ENCODE measurements at places on chromosomes 2 and 18.
A peak's percentile ranks its signal among the peaks of the same experiment; 100 is the strongest.

DNA sequence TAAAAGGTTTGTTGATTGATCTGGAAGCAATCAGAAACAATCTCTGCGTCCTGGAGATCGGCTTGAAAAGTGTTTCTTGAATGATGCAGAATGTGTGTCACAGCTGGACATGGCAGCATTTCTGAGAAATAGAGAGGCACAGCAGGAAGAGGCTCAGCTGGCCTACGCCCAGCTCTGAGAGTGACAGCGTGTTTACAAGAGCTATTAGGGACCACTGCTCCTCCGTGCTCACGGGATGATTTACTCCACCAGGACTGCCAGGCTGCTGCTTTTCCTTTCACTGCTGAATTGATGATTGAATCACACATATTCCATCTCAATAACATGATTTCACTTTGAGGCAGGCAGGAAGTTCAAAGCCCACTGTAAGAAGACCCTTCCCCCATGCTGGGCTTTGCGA lies 62.8 kb downstream of the GALNT14 start:
- DNase-seq: no peak

- no peak for DNase-seq
Measured at GRCh38 chr18:54787121-54787520, 41.2 kb upstream of the RAB27B start.

GRCh38 chr2:65566617-65567016 lies 134.2 kb upstream of the SPRED2 start:
- DNase-seq: no peak

DNA sequence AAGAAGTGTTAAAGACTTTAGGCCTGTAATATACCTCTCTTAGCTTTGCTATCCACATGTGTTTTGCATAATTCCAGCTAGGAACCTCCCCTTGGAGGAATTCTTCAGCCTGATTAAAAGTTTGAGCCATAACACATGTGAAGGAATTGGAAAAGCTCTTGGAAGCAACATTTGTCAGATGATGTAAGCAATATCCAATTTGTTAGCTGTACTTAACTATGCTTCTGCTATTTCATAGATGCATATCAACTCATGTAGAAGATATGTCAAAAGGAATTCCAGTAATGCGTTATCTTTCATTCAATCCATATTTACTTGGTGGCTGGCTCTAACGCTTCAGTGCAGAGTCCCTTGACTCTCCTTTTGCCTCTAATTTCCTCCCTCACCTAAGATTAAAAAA lies 46.2 kb downstream of the PKP4 start:
- DNase-seq: no peak

DNA sequence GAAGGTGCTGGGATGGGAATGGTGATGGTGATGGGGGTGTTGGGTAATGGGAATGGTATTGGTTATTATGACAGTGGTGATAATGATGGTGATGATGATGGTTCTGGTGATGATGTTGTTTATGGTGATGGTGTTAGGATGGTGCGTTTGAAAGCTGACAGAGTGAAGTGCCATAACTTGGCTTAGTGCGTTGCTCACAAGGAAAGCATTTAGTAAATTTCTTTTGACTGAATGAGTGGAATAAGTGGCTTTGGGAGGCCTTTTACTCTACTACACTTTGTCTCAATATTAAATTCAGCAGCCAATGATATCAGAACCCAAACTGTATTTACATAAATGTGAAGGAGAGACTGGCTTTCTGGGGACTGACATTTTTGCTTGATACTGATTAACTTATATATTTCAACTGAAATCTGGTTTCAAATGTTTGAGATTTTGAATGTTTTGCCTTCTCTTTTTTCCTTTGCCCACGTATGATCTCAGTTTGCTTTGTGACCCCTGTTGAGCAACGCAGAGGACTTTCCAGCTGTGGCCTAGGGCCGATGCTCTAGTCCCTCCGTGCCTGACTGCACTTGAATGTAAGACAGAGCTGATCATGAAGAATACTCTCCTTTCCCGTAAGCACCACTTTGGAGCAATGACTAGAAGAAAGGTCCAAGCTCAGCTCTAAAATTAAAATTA lies 128.5 kb upstream of the SH3BP4 start:
- DNase-seq: no peak

- DNase-seq: no peak
Measured at GRCh38 chr2:25567406-25567805, 106.0 kb downstream of the DTNB start.

DNA sequence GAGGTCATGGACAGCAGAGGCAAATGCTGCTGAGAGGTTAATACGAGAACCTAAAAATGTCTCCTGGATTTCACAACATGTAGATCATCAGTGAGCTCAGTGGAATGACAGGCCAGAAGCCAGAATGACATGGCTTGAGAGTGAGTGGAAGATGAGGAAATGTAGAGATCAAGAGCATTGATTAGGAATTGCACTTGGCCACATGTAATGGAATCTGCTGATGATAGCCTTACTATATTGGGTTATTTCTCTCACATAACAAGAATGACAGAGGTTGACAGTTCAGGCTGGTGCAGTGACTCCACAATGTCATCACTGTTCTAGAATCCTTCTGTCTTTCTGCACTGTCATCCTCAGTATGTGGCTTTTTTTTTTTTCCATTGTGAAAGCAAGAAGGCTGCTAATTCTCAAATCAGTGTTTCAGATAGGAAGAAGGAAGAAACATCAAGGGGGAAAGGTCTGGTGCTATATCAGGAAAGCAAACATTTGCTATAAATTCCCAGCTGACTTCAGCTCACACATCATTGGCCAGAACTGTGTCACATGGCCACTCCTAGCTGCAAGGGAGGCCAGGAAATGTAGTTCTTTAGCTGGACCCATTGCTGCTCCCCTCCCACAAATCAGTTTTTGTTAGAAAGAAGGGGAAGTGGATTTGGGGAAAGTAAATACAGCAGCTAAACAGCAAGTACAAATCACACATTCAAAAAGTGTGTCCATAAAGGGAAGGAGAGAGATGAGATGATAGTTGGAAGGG lies 127.2 kb downstream of the FAM161A start:
- DNase-seq: no peak

DNA sequence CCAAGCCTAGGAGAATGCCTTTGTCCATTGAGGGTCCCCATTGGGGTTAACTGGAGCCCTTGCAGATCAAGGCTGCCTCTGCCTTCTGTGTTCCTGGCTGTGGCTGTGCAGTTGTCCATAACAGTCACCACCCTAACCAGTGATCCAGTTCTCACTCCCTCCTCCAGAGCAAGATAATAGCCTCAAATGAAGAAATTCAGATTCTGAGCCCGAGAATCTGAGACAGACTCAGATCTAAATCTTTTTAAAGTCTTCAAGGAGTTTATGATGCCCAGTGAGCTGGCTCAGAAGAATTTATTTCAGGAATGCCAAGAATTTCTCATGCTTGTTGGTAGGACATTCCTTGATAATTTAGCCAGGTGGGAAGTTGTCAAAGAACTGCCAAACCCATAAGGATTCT lies 44.3 kb upstream of the RAB6C start:
- DNase-seq: no peak

GRCh38 chr2:31333527-31334183 lies 80.9 kb downstream of the XDH start:
- peak; percentile 61 for DNase-seq

GRCh38 chr18:49510393-49511115 lies 23.5 kb upstream of the C18orf32 start:
- DNase-seq: peak; percentile 70

GRCh38 chr2:234768608-234769196 lies 183.1 kb upstream of the SH3BP4 start:
- no peak for DNase-seq

- no peak for DNase-seq
Measured at GRCh38 chr2:241984271-241984655, 114.7 kb downstream of the RTP5 start.

- no peak for DNase-seq
Measured at GRCh38 chr18:63928331-63928730, 20.6 kb downstream of the SERPINB10 start.

DNA sequence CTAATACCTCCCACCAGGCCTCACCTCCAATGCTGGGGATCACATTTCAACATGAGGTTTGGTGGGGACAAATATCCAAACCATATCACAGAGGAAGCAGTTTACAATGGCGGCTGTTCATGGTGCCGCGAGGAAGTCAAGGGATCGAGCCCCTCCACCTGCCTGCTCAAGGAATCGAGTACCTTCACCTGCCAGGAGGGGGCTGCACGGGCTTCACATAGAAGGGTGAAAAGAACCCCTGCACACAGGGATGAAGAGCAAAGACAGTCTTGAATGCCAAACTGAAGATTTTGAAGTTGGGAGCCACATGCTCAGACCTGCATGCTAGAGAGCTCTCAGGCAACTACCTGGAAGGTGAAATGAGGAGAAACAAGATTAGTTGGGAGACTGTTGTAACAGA lies 110.3 kb downstream of the KCNF1 start:
- no peak for DNase-seq

DNA sequence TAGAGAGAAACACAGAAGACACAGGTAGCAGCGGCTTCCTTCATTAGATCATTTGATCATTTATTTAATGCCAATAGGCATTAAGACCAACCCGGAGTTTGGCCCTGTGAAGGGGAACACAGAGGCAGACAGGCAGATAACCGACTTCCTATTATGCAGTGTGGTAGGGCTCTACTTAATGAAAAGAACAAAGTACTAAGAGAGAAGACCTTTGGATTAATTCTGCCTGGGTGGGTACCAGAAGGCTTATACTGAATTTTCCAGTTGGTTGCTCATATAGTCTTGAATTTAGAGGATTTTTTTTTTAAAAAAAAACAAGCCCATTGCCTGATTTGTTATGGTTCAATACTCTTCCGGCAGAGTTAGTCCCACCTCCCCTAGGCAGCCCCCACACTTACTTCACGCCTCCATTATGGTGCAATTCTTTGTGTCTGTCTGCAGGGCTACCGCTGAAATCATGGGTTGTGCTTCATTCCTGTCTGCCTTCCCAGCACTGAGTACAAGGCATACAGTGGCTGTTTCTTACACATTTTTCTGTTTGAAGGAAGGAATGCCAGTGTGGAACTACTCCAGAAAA lies 244.3 kb upstream of the APCDD1 start:
- DNase-seq: no peak

- no peak for DNase-seq
Measured at GRCh38 chr18:8299054-8299980, 309.9 kb upstream of the RAB12 start.

- DNase-seq: no peak
Measured at GRCh38 chr2:224190234-224190935, 151.3 kb upstream of the SERPINE2 start.

DNA sequence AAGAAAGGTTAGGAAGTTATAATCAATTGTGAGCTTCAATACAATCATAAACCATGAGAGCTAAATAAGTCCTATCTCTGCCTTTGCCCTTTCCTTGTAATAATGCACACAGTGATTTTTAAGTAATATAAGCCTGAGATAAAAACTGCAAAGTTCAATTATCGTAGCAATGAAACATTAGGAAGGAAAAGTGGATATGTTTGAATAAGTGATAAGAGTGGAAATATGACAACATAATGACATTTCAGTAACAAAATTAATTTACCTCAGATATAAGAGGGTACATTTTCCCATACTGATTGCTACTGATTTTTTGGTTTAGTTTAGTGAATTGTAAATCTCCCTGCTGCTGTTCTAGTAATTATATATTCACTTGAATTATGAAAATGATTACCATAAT lies 164.2 kb upstream of the FANCL start:
- no peak for DNase-seq
